Glutamatergic neuron (in vitro differentiated cells): ENCODE measurements at places on chromosomes 1 and 21.
A peak's percentile ranks its signal among the peaks of the same experiment; 100 is the strongest.

- DNase-seq, result no peak
These were observed 170.1 kb upstream of the USP25 start for GRCh38 chr21:15559660-15560059.

DNA sequence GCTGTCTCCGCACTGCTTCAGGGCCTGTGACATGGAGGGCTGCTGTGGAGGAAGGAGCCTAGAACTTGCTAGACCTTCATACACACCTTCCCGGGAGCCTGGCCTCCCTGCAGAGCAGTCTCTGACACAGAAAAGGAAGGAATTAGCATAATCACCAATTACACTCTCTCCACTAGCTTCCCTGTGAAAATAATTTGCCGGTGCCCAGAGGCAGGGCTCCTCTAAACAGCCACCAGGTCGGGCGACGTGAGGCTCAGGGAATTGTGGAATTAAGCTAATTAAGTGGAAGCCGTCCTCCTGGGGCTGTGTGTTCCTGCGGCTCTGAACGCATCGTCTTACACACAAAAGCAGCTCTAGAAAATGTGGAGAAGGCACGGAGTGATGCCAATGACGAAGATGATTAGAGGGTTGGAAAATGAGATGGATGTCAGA, 82.6 kb downstream of the NENF start:
- peak; percentile 62 for DNase-seq

DNA sequence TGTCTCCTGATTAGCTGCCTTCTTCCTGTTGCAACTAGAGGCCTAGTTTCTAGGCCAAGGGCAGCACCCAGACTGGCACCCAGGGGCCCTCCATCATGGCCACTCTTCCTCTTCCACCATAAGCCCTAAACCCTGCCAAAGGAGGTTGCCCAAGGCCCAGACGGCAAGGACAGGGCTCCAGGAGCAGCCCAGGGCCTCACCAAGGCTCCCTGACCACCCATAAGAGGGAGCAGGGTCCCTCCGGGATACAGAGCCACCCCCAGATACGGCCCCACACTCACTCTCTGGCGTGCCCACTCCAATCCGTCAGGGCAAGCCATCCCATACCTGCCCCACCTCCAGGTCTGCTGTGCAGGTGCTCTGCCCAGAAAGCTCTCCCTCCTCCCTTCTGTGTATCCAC, 79.9 kb downstream of the ITPKB start:
- no peak for DNase-seq

- peak; percentile 38 for DNase-seq
These were observed 635 bp upstream of the SYNJ1 start for GRCh38 chr21:32728456-32728839.

- DNase-seq, result no peak
These were observed 177.9 kb downstream of the PGBD5 start for GRCh38 chr1:230248016-230248888.

GRCh38 chr1:216830424-216831210, 107.4 kb upstream of the ESRRG start:
- DNase-seq, result no peak

DNA sequence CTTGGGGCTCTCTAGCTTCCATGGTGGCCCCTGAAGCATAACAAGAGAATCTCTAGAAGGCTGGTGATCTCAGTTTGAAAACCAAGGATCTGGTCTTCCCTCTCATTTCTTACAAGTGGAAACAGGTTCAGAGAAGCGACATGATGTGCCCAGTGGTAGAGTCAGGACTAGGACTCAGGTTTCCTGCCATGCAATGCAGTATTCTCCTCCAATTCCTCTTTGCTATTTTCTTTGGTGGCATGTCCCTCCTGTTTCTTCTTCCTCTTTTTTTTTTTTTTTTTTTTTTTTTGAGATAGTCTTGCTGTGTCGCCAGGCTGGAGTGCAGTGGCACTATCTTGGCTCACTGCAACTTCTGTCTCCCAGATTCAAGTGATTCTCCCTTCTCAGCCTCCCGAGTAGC, 195.6 kb upstream of the C1orf105 start:
- DNase-seq, result no peak

GRCh38 chr1:224805889-224806288, 123.6 kb upstream of the DNAH14 start:
- no peak for DNase-seq

GRCh38 chr1:150576794-150577556, 2.4 kb downstream of the MCL1 start:
- DNase-seq, result no peak

DNA sequence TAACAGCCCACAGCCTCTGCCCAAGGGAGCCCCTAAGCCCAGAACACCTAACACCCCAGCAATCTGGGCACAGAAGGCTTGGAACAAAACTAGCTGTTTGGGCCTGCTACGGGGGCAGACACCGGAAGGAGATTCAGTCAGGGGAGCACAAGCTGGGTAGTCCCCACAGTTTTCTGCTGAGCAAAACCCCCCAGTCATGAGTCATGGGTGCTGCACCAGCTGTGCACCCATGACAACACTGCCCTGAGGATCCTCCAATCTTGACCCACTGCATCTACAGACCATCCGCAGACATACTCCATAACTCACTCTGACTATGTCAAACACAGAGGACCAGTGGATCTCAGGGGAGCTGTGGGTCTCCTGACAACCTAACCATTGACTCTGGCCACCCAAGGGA, 105.1 kb downstream of the LRIG2 start:
- no peak for DNase-seq

DNA sequence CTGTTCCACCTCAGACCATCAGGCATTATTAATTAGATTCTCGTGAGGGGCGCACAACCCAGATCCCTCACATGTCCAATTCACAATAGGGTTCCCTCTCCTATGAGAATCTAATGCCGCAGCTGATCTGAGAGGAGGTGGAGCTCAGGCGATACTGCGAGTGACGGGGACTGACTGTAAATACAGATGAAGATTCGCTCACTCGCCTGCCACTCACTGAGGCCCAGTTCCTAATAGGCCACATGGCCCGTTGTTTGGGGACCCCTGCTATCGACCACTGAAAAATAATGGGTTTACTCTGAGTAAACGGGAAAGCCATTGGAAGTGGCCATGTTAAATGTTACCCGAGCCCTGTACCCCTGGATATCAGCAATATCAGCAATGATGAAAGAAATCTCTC, 65.9 kb downstream of the GRIK1 start:
- DNase-seq, result no peak

GRCh38 chr1:208917281-208917680, 666.2 kb upstream of the CAMK1G start:
- no peak for DNase-seq

DNA sequence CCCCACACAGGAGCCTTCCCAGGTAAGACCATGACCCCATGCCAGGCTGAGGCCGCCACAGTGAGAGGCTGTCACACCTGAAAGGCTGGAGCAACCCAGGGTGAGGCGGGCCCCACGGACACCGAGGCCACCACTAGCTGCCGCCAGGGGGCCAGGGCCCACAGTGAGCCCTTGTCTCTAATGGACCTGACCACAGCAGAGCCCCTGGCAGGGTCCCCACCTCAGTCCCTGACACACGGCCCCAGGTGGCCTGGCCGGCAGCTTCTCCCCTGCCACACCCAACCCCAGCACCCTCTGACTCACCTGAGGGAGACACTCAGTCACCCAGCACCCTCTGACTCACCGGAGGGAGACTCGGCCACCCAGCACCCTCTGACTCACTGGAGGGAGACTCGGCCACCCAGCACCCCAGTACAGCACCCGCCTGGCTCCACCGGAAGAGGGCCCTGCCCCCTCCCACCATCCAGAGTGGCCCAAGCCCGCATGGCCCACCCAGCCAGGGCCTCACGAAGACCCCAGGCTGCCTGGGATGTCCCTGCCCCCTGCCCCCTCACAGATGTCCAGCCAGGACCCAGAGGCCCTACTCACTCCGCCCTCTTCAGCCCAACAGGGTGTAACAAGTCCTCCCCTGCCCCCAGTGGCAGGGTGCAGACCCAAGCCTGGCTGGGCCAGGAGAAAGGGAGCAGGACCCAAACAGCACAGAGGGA, 4.4 kb downstream of the DVL1 start:
- peak; percentile 64 for DNase-seq

DNA sequence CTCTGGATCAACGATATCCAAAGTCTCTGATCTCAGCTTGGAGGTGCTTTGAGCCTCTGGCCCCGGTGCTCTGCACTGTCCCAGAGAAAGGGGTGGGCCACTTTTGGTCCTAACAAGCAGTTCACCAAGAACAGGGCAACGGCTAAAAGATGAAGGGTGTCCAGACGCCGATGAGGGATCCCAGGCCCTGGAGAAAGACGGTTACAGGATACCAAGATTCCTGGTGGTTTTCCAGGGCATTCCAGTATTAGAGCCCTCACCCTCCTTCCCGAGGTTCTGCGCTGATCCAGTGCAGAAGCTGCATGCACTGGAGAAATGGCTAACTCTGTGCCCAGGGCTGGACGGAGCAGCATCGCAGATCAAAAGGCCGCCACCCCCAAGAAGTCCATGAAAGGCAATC, 149.9 kb upstream of the IRF2BP2 start:
- DNase-seq, result no peak

DNA sequence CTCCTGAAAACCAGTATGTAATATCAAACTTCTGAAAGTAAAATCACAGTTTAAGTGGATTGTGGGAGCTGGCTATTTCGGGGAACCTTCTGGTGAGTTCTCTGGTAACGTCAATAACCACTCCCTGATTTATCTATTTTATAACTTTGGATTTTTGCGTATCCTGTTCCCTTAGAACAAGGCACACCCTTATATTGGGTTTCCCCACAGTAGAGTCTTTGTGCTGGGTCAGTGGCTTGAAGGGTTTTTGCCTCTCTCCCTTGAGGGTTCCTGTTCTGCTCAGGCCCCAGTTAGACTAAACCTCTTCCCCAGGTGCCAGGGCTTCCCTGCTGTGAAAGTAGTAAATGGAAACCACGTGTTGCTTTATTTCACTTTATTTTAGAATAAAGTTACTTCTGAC, 21.3 kb downstream of the CCN1 start:
- no peak for DNase-seq

- DNase-seq, result no peak
These were observed 1376.2 kb downstream of the NCAM2 start for GRCh38 chr21:22374218-22374969.

GRCh38 chr1:99600782-99601181, 45.1 kb upstream of the PALMD start:
- DNase-seq, result no peak

DNA sequence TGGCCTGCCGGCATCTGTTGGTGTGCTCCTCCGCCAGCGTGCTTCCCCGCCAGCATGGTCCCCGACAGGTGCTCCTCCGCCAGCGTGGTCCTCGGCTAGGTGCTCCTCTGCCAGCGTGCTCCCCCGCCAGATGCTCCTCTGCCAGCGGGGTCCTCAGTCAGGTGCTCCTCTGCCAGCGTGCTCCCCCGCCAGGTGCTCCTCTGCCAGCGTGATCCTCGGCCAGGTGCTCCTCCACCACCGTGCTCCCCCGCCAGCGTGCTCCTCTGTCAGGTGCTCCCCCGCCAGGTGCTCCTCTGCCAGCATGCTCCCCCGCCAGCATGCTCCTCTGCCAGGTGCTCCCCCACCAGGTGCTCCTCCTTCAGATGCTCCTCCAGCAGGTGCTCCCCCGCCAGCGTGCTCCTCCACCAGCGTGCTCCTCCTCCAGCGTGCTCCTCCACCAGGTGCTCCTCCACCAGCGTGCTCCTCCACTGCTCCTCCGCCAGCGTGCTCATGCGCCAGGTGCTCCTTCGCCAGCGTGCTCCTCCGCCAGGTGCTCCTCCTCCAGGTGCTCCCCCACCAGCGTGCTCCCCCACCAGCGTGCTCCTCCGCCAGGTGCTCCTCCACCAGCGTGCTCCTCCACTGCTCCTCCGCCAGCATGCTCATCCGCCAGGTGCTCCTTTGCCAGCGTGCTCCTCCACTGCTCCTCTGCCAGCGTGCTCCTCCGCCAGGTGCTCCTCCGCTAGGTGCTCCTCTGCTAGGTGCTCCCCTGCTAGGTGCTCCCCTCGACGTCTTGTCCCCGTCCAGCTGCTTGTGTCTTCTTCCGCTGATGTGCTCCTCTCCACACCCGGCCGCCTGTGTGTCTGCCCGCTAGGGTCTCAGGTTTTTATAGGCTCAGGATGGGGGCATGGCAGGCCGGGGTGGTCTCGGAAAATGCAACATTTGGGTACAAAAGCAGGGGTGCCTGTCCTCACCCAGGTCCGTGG, 223.0 kb downstream of the NRIP1 start:
- no peak for DNase-seq

GRCh38 chr1:243247901-243248300, 7.2 kb downstream of the CEP170 start:
- DNase-seq, result no peak

DNA sequence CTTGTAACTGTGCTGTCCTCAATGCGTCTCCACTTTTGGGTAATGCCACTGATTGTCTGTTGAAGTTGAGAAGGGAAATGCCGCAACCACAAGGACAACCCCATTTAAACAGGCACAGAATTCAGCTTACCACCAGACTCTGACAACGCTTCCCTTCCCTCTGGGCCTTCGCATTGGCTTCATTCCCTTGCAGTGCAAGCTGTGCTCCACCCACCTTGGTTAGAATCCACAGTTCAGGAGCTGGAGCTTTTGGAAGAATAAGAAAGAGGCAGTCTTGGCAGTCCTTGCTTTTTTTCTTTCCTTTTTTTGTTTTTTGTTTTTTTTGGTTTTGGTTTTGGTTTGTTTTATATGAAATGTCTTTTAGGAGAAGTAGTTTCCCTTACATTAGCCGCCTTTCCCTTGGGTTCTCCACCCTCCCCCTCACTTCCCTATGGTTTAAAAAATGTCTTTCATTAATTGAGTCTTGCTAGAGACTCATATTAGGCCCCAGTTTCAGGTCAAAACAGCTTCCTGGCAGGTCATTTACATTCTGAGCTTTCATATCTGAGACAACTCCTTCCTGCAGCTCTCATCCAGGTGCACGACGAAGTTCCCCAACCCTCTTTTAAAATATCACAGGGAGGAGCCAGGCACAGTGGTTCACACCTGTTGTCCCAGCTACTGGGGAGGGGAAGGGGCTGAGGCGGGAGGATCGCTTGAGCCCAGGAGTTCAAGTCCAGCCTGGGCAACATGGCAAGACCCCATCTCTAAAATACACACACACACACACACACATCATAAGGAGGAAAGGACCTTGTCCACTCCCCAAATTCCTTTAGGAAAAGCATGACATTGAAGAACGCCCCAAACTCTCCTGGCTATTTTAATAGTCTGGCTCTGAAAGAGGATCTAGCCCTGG, 20.7 kb upstream of the LAX1 start:
- DNase-seq, result no peak

- no peak for DNase-seq
These were observed 2.0 kb downstream of the SLC6A17 start for GRCh38 chr1:110152133-110152785.

DNA sequence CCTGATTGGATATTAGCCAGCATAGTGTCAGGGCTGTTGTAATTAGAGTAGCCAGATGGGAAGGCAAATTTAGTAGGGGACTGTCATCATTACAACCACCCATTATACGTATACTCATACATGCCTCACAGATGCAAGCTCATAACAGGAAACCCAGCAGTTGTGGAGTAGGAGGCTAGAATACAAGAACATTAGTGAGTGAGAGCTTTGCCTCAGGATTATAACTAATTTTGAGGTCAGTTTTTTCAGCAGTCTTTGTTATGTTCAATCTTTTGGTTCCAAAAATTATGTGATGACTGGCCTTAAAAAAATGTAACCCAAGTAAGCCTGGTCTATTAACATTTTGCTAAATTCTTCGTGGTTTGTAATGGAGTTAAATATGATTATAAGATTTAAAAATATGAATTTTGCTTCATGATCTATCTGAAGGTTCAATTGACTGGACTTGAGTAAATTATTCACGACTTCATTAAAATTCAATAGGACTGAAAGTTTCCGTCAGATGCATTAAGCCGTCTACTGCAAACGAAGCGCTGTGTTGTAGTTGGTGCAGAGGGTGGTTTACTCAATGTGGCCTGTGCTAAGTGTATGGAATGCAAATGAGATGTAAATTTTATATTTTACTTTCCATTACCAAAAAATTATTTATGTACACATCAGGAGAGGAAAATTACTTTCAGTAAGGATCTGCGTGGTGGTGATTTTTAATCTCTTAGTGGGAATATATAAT, 48.8 kb downstream of the KCNK1 start:
- no peak for DNase-seq
